Stimulated activated CD4-positive, alpha-beta T cell treated with anti-CD3 and anti-CD28 coated beads, Interleukin-1b, Interleukin-23, amount 100 ng/mL, for 48 hours (primary cell): ENCODE measurements at places on chromosomes 6 and 20.

DNA sequence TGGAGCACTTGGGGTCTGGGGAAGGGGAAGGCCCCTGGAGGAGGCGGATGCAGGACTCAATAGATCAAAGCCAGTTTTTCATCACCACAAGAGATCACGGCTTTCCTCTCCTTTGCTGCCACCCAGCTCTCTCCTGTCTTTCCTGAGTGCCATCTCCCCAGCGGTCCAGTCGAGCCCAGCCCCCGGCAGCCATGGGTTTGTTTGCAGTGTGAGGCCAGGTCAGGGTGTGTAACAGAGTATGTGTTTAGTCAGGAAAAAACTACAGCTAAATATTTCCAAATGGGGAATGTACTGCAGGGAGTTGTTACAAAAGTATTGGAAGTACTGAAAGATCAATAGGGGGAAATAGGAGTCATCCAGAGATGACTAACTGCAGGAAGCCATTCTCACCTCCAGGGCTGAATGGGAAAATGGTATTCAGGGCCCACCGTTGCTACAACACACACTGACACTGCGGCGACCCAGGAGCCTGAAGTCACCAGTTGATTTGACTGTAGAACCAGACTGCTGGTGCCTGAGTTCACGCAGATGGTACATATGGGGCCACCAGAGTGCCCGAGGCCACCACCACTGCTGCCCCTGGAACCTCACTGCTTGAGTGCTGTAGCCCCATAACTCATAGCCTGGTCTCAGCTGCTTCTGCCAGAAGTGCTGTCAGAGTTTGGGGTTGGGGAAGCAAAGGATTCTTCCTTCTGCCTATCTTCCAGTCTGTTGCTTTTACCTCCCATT, 23.6 kb upstream of the FANCE start:
- DNase-seq: no peak

DNA sequence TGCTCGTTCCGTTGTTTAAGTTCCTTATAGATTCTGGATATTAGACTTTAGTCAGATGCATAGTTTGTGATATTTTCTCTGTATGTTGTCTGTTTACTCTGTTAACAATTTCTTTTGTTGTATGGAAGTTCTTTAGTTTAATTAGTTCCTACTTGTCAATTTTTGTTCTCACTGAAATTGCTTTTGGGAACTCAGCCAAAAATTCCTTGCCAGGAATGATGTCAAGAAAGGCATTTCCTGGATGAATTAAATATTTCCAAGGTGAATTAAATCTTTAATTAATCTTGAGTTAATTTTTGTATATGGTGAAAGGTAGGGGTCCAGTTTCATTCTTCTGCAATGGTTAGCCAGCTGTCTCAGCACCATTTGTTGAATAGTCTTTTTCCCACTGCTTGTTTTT, 406.2 kb upstream of the NOX3 start:
- DNase-seq: no peak

DNA sequence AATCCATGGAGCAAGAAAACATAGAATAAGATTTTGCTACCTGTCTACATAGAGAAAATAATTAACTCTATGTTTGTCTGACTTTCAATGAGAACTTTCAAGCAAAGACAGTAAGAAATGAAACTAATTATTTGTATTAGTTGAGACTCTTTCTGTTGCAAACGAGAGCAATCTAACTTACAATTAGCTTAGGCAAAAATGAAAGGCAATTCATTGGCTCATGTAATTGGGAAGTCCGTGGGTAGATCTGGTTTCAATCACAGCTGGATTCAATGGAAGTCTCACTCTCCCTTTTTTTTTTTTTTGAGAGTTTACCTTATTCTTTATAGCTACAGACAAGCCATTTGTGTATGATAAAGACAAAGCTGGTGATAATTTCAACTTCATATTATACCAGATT, 68.2 kb upstream of the STXBP5 start:
- DNase-seq: no peak

DNA sequence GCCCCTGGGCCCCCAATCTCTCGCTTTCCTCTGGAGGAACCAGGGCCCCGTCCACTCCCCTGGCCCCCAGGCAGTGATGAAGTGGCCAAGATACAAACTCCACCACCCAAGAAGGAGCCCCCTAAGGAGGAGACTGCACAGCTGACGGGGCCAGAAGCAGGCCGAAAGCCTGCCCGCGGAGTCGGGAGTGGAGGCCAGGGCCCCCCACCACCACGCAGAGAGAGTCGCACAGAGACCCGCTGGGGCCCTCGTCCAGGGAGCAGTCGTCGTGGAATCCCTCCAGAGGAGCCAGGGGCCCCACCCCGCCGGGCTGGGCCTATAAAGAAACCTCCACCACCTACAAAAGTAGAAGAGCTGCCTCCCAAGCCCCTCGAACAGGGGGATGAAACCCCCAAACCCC, 10.7 kb downstream of the PRRC2A start:
- DNase-seq: no peak

GRCh38 chr20:35447082-35447789, 8.2 kb upstream of the CEP250 start:
- DNase-seq: peak; percentile 90

DNA sequence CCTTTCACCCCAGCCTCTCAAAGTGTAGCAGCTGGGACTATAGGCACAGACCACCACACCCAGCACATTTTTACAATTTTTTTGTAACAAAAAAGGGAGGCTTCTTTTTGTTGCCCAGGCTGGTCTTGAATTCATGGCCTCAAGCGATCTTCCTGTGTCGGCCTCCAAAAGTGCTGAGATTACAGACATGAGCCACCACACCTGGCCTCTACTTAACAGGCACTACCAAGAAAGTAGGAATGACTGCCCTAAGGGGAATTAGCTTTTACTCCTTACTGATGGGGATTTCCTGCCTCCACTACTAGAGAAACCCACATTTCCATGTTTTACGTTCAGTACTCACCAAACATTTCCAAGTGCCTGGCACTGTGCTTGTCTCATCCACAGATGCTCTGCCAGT, 109.6 kb downstream of the CARMIL1 start:
- no peak for DNase-seq
